Keratinocyte (primary cell): ENCODE measurements at places on chromosomes 2 and 18.

DNA sequence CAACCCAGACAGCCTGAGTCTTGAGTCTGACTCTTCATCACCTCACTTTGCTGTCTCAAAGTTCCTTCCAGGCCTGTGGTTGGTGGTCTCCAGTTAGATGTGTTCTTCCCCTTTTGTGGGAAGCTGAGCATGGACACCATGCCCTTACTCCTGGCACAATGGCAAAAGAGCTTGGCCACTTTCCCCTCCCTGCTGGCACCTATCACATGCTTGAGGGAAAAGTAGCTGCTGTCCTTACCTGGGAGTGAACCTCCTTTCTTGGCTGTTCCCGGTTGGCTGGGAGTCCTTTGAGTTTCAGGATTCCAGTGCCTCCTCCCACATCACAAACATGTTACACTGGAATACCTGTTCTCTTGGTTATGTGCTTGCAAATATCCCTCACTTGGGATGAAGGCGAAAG lies 97.8 kb downstream of the GATA6 start:
- DNase-seq, result no peak

- DNase-seq, result no peak
Measured at GRCh38 chr2:105674859-105675541, 69.7 kb upstream of the NCK2 start.

GRCh38 chr2:173876833-173877413 lies 88.2 kb downstream of the SP3 start:
- DNase-seq, result no peak

DNA sequence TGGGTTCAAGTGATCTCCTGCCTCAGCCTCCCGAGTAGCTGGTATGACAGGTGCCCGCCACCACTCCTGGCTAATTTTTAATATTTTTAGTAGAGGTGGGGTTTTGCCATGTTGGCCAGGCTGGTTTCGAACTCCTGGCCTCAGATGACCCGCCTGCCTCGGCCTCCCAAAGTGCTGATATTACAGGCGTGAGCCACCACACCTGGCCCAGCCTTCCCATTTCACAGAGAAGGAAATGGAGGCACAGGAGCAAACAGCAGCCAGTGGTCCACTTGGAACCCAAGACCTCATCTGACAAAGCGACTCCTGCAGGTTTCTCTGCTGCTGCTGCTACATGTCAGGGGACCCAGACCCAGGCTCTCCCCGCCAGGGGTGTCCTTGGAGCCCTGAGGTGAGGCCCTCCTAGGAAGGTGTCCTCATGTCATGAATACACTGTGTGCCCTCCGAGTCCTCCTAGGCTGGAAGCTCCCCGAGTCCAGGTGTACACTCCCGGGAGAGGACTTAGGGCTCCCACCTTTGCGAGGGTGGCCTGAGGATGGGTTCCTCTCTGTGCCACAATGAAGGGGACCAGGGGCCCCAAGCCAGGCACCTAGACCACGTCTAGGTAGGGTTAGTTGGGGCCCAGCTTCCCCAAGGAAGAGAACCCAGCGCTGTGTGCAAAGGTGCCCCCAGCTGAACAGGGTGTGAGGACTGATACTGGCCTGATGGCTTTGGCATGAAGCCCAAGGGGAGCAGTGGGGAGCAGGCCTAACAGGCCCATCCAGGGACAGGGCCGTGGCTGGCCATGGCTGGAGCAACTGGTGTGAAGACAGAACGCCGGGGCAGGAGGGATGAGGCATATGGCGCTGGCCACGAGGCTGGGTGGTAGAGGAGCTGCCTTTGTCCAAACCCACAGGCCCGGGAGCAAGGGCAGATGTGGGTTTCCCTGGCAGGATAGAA lies 56.1 kb downstream of the HS6ST1 start:
- no peak for DNase-seq

GRCh38 chr2:133956434-133956935 lies 297.4 kb upstream of the MGAT5 start:
- no peak for DNase-seq

DNA sequence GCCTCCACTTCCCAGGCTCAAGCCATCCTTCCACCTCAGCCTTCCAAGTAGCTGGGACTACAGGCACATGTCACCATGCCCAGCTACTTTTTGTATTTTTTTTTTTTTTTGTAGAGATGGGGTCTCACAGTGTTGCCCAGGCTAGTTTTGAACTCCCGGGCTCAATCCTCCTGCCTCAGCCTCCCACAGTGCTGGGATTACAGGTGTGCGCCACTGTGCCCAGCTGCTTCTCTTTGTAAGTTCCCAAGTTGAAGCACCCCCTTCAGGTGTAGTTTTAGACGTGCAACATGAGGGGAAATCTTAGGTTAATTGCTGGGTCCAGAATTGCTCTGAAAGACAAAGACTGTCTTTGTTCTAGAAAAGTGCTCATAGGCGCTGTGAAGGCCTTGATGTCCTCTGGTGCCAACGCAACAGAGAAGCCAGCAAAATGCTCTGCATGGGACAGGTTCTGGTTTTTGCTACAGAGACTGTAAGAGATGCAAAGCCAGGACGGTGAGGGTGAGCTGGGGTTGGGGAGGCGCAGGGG lies 46.6 kb downstream of the RRM2 start:
- DNase-seq, result no peak

DNA sequence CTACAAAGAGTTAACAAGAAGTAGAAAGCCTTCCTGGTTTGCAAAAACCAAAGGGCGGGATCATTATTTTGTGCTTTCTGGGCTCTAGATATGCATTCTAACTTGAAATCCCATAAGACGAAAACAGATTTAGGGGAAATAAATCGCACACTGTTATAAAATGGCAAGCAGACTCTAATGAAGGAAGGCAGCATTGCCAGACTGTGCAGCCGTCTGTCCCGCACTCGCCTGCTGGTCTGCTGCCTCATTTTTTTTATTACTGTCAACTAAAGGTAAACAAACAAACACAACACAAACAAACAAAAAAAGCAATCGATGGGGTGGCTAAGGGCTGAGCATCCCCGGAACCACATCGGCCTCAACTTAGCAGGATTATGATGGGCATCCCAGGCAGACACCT lies 24.4 kb downstream of the ZNF521 start:
- DNase-seq, result no peak

DNA sequence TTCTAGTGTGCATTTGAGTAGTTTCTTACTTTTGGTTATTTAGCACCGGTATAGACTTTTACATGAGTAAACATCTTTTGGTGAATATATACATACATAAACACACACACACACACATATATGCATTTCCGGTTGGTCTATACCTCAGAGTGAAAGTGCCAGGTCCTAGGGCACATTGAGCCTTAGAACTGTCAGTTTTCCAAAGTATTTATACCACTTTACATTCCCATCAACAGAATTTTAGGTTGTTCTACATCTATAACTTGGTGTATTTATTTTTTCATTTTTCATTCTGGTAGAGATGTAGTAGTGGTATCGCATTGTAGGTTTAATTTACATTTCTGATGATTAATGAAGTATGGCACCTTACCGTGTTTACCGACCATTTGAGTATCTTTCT lies 22.6 kb downstream of the MMADHC start:
- no peak for DNase-seq

DNA sequence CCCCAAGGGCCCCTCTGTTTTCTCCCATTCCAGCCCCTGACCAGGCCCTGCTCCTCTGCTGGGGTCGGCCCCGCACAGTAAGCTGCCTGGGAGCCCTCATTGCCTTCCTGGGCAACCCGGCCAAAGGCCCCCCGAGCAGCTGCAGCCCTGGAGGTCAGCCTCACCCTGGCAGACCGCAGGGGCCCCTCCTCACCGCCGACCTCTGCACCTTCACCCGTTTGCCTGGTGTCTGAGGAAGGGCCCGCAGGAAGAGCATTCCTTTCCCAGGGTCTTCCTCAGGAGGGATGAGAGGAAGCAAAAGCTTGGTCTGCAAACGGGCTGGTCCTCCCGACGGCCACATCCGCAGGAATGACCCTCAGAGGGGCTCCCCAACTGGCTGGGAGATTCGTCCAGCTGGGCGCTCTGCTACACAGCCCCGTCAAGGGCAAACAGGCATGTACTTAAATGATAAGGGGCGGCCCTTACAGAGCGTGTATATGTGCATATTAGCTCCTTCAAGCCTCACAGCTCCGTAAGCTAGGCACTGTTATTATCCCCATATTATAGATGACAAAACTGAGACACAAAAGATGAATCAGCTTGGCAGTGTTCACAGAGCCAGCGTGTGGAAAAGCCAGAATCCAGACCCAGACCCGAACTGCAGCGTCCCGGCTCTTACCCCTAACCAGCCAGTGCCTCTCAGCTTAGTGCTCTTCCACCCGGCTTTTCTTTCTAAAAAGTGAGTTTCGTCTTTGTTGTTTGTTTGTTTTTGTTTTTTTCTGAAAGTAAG lies 52.8 kb downstream of the SLC4A1AP start:
- no peak for DNase-seq

DNA sequence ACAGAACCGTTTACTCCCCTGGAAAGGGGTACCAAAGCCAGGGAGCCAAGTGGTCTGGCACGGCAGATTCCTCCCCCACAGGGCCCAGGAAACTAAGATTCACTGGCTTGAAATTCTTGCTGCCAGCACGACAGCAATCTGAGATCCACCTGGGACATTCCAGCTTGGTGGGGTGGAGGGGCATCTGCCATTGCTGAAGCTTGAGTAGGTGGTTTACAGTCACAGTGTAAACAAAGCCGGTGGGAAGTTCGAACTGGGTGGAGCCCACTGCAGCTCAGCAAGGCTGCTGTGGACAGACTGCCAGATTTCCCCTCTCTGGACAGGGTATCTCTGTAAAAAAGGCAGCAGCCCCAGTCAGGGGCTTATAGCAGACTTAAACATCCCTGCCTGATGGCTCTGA lies 901.7 kb upstream of the LRRTM1 start:
- DNase-seq, result no peak

GRCh38 chr2:147829106-147829505 lies 15.7 kb upstream of the ACVR2A start:
- no peak for DNase-seq

GRCh38 chr2:150978053-150978452 lies 283.6 kb downstream of the RBM43 start:
- no peak for DNase-seq

GRCh38 chr2:238152771-238153688 lies 5.7 kb upstream of the ERFE start:
- DNase-seq, result no peak

GRCh38 chr2:216340280-216340631 lies 32.0 kb downstream of the MARCHF4 start:
- no peak for DNase-seq

- no peak for DNase-seq
Measured at GRCh38 chr2:133139847-133140533, 428.3 kb downstream of the NCKAP5 start.

- DNase-seq, result no peak
Measured at GRCh38 chr18:69138088-69138487, 262.6 kb upstream of the DOK6 start.

DNA sequence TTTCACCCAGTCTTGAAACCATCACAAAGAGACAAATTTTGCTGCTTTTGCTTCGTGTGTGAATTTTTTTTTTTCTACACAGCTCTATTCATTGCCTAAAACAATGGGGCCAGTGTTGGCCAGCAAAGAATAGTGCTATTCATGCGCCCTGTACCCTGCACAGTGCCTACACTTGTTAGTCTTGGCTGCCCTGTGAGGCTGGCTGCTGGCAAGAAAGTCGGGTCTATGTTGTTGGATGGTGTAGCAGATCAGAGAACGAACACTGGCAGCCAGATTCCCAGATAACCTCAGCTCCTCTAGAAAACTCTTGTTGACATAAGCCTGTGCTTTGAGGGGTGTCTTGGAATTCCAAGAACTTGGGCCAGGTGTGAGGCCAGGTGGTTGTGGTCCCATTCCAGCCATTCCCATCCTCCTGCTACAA lies 455.7 kb upstream of the TCF4 start:
- DNase-seq, result no peak

GRCh38 chr2:240538031-240538780 lies 19.6 kb downstream of the ANKMY1 start:
- no peak for DNase-seq

DNA sequence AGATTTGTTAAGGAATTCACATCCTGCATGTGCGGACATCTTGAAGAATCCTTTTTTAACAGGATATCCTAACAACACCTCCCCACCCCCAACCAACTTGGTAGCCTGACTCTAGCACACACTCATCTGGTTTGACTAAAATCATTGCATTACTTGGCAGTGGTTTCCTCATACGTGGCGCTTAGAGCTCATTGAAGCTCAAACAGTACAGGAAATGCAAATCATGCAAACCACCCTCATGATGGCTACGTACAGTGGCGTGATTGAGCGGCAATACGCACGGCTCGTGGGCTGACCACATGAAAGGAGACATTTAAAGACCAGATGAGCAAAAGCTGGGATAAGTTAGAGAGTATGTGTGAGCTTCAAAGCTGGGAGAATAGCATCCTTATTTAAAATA lies 336.2 kb downstream of the ZEB2 start:
- no peak for DNase-seq
